HFF-Myc (cell line): ENCODE measurements at places on chromosomes 5 and 9.
A peak's percentile ranks its signal among the peaks of the same experiment; 100 is the strongest.

GRCh38 chr5:156680831-156681230 lies 169.3 kb upstream of the PPP1R2B start:
- no peak for DNase-seq

- no peak for DNase-seq
These were observed 34.0 kb downstream of the CSF1R start for GRCh38 chr5:150052226-150052955.

DNA sequence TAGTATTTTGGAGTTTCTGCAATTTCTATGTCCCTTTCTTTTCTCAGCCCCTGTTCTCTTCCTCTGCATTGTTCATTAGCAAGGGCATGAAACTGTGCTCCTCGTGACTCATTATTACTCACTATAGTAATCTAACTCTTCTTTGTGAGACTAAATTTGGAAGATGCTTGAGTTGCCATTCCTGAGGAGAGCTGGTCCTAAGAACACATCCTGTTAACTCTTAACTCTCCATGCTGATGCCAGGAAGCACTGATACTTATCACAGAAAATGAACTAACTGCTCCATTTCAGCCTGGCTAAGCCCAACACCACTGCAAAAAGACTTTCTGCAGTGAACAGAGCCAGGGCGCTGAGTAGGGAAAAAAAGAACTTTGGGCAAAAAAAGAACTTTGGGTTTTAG lies 10.6 kb upstream of the CSNK1A1 start:
- DNase-seq, result peak; percentile 90

DNA sequence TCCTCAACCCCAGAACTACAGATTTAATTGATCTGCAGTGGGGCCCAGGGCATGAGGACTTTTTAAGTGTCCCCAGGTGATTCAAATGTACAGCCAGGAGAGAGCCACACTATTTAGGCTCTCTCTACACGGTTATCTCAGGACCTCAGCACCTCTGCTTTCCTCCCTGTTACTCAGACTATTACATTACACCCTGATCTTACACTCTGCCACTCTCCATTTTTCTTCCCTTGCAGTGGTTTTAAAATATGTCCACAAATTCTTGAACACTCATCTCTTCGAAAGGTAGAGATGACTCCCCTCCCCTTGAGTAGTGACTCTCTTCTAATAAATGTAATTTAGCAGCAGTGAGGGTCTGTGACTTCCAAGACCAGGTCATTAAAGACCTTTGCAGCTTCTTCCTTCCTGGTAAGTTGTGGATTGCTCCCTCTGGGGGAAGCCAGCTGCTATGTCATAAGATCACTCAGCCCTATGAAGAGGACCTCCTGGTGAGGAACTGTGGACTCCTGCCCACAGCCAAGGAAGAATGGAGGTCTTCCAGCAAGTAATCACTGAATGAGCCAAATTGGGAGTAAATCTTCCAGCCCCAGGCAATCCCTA lies 87.5 kb upstream of the SSBP2 start:
- no peak for DNase-seq

DNA sequence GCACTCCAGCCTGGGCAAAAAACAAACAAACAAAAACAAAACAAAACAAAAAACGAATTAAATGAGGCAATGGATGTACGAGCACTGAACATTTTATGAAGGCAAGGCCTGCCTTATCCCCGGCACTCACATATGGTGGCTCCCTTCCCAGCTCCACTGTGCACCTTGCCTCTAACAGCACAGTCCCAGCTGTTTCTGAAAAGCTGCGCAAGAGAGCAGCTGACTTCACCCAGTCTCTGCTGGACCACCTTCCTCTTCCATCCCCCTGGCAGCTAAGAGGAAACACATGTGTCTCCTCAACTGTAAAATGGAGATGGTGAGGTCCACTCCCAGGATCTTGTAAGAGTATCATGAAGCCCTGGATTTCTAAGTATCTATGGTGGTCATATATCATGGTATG lies 100.7 kb downstream of the KLF4 start:
- DNase-seq, result no peak

GRCh38 chr5:133485468-133485867 lies 126.9 kb downstream of the FSTL4 start:
- no peak for DNase-seq

GRCh38 chr5:69007163-69007562 lies 86.7 kb upstream of the SLC30A5 start:
- no peak for DNase-seq

DNA sequence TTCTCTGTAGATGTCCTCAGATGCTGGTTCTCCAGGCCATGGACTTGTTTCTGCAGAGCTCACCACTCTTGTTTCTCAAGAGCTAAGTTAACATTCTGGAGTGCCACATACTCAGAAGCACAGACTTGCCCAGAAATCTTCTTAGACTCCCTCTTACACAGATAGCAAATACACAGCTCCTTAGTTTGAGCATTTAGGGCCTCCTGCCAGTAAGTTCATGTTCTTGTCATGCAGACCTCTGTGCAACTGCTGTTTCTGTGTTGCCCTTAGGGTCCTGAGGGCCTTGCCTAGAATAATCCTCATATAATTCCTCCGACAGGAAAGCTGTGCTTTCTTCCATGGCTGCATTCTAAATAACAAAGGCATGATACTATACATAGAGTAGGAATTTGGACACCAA lies 1.3 kb upstream of the PTPDC1 start:
- no peak for DNase-seq

- no peak for DNase-seq
These were observed 5.3 kb downstream of the GSN start for GRCh38 chr9:121273064-121273775.

- DNase-seq, result no peak
These were observed 138.3 kb upstream of the SMIM23 start for GRCh38 chr5:171647043-171647903.

- DNase-seq, result no peak
These were observed 28.9 kb upstream of the CKMT2 start for GRCh38 chr5:81204205-81204604.

- no peak for DNase-seq
These were observed 613.7 kb upstream of the CDH18 start for GRCh38 chr5:20601678-20602100.
